ENCODE measurements at places on chromosomes 3 and 15.

GRCh38 chr3:150458001-150458400 is 49.9 kb downstream of the TSC22D2 start:
- no peak for DNase-seq

DNA sequence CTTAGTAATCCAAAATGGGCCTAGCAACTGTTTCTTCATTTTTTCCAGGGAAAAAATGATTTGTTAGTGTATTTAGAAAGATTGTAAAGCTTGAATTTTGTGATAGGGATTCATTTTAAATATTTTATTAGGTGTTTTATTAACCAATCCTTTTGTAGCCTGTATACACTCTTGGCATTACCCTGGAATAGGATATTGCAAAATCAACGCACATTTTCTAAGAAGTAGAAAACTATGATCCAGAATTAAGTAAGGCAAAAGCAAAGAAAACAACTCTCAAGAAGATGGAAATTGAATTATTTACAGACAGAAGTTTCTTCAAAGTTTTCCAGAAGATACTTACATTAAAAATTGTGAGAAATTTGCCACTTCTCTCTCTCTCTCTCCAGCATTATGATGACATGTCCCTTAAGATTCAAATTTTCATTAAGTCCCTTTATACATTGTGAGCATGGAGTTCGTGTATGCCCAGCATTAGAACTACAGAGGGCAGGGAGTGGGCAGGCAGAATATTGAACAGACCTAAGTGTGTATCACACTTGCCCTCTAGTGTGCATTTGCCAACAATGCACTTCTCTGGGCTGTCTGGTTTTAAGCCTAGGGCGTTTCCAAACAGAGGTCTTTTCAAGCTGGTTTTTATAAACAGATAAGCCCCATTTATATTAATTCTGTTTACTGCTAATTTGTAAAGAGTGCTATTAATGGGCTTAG is 28.5 kb upstream of the CMSS1 start:
- no peak for DNase-seq

DNA sequence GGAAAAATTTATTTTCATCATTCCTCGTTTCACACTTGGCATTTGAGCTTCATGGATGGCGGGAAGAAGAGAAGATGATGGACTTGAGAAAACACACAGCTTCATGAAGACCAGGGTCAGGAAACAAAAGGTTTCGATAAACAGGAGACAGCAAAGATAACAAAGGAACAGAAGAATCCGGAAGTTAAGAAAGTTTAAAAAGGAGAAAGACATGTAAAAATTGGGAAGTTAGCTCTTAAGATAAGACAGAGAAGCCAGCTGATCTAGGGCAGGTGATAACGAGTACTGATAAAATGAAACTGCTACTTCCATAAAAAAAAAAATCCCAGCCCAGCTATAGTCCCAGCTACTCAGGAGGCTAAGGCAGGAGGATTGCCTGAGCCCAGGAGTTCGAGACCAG is 23.9 kb downstream of the IL5RA start:
- DNase-seq, result no peak

GRCh38 chr3:60301142-60301541 is 950.1 kb downstream of the FHIT start:
- no peak for DNase-seq

DNA sequence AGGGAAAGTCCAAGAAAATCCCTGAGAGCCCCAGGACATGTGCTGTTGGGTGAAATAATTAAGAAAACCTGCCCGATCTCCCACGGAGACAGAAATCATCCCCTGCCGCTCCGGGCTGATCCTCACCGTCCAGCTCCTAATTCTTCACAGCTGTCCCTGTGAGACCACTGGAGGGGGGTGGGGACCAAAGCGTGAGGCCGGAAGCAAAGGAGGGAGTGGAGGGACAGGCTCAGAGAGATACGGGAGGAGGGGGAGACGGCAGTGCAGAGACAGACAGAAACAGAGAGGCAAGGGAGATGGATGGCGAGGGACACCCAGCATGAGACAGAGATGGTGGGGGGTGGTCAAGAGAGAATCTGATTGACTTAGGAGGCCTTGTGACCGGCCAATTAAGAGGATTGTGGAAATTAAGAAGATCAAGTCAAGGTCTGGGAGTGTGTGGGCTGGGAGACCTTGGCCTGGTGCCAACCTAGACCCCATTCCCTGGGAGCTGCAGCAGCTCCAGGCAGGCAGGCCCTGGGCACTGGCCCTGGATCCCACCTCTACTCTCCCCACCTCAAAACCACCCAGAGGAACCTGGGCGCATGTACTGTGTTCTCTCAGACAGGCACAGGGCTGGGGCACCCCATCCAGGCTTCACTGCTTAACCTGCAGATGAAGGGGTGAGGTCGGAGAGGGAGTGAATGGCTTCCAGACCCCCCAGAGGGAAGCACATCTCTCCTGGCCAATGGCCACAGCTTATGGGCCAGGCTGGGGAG is 113.2 kb upstream of the ALDH1A3 start:
- no peak for DNase-seq

DNA sequence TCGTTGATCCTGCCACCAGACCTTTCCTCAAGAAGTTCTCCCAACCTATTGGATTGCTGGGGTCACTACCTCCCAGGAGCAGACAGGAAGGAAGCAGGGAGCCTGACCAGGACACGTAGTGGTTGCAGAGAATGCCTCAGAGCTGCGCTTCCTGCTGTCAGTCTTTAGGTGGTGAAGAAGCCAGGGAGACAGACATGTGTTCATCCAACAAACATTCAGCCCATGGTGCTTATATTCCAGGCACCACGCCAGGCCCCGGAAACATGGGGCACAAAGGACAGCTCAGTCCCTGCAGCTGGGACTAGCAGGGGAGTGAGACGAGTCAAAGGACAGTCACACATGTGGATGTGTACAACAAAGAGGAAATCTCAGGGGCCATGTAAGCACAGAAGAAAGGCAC is 26.0 kb upstream of the CORO2B start:
- DNase-seq, result no peak

GRCh38 chr3:50620420-50620819 is 3.5 kb downstream of the MAPKAPK3 start:
- DNase-seq, result no peak

DNA sequence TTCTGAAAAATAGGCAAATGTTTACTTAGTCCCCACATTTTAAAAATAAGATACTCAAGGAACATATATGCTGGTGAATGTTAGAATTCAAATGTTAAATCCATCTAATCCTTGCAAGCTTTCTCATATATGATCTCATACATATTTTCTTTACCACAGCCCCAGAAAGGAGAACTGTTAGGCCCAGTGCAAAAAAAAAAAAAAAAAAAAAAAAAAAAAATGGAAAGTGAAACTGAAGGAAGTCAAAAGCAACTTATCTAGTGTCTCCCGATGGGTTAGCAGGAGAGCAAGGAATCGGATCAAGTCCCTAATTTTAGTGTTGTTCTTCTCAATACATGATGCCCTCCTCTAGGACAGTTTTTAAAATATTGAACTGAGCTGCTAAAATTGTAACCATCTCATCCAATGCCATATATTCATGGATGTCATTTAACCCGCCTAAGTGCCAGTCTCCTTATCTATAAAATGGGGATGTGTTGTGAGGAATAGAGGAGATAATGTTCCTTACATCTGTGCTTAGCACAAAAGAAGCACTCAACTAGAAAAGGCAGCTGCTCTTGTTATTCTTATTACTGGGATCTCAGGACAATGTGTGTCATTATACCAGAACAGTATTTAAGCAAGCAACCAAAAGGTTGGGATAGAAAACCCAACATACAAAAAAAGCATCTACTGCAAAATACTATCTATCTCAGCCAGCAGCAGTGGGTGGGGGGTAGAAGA is 279.7 kb downstream of the MAGI1 start:
- no peak for DNase-seq

DNA sequence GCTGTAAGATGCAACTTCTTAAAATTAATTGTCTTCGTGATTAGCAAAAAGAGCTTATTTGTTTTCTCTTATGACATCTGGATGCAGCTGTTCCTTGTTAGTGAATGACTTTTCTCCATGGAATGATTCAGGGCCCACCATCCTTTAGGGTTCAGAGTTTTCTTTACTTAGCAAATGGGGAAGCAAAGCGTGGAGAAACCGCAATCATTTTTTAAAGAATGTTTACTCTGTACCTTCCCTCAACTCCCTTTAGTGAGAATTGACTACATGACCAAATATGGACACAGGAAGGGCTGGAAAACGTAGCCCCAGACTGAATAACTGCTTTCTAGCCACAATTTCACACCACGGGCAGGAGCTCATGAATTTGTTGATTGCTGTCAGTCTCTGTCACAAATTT is 130.1 kb downstream of the EDEM1 start:
- DNase-seq, result no peak

DNA sequence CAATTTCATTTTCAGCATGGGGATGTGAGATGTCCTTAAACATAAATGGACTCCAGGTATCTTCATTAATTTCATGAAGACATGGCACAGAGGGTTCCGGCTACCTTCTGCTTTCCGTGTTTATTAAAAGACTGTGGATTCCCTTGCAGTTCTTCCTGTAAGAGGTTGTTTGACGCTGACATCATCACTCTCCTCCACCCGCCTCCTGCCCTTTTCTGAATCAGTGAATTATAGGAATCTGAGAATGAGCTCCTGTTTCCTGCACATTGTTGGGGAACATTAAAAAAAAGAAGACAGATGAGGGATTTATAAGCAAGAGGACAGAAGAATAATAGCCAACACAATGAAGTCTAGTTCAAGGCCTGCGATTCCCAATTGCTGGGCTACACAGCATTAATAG is 191.3 kb downstream of the LPP start:
- no peak for DNase-seq

DNA sequence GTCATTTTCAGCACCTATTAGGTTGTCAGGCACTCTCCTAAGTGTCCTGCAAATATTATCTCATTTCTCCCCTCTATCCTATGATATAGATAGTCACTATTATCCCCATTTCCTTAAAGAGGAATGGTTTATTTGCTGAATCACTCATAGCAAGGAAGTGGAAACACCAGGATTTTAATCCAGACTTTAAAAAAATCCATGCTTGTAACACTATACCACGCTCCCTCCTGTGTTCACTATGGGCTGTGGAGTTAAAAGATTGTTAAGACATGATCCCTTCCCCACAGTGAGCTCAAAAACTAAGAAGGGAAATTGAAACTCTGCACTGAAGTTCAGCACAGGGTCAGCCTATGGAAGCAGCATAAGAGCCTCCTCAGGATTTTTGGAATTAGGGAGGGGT is 60.2 kb downstream of the TMEM39A start:
- no peak for DNase-seq

- DNase-seq, result no peak
Measured at GRCh38 chr15:68676011-68676605, 97.3 kb downstream of the CORO2B start.

DNA sequence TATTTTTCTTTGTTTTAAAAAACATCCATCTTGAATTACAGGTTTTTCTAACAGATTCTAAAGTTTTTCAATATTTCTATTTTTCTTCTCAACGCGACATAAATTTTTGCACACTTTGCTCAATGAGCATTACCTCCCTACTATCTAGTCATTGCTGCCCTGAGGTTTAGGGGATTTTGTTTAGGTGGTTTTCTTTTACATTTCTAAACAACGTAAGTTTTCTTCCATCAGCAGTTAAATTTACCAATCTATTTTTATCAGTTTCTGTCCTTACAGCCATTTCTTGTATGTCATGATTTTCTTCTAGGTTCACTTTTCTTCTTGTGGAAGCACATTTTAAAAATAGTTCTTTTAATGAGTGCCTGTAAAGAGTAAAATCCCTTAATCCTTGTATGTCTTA is 49.2 kb upstream of the CCR2 start:
- no peak for DNase-seq

DNA sequence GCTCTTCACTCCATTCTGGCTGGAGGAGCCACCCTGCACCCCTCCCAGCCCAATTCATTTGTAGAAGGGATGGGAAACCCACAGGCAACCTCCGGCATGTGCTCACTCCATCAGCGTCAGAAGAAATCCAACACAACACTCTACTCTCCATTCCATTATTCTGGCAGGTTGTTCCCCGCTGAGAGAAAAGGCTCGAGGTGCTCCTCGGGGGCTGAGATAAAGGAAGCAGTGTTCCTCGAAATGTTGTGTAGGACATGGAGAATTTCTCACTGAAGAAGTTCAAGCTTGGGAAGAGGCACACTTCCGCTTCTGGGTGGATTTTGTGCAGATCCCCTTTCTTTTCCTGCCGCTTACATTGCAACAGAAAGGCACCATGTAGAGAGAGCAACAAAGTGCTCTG is 355.0 kb upstream of the CFAP20DC start:
- no peak for DNase-seq

- DNase-seq, result no peak
Measured at GRCh38 chr3:98025392-98025945, 9.6 kb downstream of the GABRR3 start.

Data from stimulated activated CD4-positive, alpha-beta T cell treated with anti-CD3 and anti-CD28 coated beads, TNF-alpha, amount 100 ng/mL, for 4 hours (primary cell).